ENCODE measurements at places on chromosomes 11 and 22.

DNA sequence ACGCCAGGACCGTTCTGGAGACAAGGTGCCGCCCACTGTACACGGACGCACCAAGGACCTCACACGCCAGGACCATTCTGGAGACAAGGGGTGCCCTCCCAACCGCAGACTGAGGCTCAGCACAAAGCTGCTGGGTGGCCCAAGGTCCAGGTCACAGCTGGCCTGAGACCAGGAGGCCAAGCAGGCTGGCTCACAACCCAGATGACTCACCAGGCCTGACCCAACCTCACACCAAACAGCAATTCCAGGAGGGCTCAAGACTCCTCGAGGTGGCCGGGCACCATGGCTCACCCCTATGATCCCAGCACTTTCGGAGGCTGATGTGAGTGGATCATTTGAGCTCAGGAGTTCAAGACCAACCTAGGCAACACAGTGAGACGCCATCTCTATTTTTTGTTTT, 14.8 kb downstream of the BRD1 start:
- no peak for DNase-seq

DNA sequence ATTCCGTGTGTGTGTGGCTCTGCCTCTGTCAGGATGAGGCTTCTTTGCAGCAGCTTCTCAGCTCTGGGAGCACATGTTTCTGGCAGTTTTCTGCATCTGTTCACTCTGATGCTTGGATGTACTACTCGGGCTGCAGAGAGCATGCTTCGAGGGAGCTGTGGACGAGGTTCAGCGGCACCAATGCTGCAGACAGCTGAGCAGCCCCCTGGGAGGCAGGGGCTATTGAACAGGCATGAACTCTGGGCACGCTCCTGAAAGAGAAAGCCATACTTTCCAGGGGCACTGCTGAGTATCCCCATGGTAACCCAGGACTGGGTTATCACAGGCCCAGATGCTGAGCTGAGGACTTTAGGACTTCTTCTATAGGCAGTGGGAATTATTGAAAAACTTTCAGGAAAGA, 33.8 kb downstream of the ADAMTS8 start:
- DNase-seq: no peak

DNA sequence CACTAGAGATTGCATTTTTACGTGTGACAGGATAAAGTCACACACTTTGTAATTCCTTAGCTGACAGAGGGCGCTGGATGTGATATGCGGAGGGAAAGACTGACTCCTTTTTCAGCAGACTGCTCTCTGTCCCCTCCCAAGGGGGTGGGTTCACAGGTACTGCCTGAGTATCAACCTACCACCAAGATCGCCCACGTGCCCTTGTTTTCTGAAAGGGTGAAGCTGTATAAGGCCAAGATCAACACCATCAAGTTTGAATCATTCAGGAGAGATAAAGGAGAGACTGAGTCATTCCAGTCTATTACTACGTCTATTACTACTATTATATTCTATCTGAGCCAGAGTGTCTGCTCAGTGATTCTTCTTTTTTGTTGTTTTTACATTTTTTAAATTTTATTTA, 30.7 kb downstream of the BUD13 start:
- no peak for DNase-seq

DNA sequence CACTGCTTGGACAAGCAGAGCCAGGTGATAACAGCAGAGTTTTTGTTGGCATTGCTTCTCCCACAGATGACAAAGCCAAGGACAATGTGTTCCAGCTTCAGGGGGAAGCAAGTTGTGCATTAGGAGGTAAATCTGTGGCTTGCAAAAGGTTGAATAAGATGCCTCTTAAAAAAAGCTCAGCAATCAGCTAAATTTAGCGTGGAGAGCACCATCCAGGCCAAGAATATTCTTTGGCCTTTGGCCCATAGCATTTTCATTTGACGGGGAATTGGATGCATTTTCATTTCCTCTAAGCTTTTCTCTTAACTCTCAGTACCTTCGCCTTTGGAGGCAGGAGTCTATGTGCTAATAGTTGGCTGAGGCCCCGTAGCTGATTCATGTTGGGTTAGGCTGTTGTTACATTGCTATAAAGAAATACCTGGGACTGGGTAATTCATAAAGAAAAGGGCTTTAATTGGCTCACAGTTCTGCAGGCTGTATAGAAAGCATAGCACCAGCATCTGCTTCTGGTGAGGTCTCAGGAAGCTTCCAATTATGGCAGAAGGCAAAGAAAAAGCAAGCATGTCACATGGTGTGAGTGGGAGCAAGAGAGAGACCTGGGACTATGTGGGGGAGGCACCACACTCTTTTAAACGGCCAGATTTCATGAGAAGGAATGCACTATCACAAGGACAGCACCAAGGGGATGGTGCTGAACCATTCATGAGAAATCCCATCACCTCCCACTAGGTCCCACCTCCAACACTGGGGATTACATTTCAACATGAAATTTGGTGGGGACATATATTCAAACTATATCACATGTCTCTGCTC, 350.1 kb upstream of the C11orf87 start:
- no peak for DNase-seq

DNA sequence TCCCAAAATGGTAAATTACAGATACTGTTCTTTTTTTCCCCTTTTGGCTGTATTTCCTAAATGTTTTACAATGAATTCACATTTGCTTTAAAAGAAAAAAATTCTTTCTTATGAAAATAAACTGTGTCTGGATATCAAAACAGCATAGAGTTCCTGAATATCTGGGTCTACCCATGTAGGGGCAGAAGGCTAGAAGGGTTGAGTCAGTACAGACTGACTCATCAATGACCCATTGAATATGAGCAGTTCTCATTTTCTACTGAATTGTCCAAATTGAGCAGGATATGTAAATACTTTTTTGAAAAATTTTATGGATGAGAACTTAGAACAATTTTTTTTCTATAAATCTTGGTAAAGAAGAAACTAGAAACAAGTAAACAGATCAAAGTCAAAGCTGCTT, 16.3 kb upstream of the C11orf87 start:
- no peak for DNase-seq

- DNase-seq: peak; percentile 2
Observed at GRCh38 chr11:57248780-57249383, 11.8 kb upstream of the APLNR start.

GRCh38 chr11:30635401-30635989, 49.3 kb upstream of the MPPED2 start:
- DNase-seq: peak; percentile 47

- DNase-seq: no peak
Observed at GRCh38 chr11:113615098-113615497, 91.0 kb downstream of the TMPRSS5 start.

DNA sequence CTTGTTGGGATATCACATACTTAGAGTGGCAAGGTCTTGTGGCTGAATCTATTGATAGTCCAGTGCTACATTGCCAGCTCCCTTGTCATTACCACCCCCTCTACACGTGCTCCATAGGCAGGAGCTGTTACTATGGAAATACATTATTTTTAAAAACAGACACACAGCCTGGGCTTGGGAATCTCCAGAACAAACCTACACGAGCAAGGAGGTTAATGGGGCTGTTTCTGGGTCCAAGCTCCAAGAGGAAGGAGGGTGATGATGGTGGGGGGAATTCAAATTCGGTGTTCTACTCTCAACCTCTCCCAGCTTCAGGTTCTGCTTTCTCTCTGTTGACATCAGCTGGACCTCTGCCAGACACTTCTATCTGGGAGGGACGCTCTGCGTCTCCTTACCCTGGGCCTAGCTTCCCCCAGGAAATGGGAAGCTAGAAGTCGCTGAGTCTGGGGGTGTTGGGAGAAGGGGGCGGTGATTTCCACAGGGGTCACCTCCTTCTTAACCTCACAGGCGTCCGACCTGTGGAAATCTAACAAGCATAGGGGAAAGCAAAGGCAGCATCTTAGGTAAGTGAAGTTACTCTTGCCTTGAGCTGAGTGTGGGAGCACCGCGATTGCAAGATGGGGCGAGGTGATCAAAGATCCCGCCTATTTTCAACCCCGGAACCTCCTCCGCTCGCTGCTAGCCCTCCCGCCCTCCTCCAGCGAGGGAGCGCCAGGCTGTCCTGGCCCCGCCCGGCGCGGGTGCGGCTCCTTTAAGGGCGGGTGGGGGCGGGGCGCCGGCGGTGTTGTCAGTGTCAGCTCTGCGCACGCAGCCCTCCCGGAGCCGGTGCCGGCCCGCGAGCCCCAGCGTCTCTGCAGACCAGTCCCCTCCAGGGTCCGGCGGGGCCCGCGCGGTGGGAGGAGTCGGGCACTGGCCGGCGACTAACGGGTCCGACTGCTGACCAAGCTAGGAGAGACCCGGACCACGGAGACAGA, at the start of gene C2CD2L:
TSS of gene C2CD2L (plus strand) at position 781 of the 974 bp plus-strand sequence. CDS start 398 bp downstream, outside the sequence.
- DNase-seq: peak; percentile 91

GRCh38 chr22:44538051-44538450, 40.0 kb upstream of the RTL6 start:
- no peak for DNase-seq

- no peak for DNase-seq
Observed at GRCh38 chr11:46633291-46634217, 16.2 kb downstream of the ATG13 start.

- no peak for DNase-seq
Observed at GRCh38 chr22:42217752-42218280, 52.6 kb downstream of the TCF20 start.

GRCh38 chr11:124190298-124191139, 7.4 kb downstream of the OR10D3 start:
- DNase-seq: no peak

GRCh38 chr11:83990160-83990733, 704.1 kb upstream of the CCDC90B start:
- DNase-seq: no peak

DNA sequence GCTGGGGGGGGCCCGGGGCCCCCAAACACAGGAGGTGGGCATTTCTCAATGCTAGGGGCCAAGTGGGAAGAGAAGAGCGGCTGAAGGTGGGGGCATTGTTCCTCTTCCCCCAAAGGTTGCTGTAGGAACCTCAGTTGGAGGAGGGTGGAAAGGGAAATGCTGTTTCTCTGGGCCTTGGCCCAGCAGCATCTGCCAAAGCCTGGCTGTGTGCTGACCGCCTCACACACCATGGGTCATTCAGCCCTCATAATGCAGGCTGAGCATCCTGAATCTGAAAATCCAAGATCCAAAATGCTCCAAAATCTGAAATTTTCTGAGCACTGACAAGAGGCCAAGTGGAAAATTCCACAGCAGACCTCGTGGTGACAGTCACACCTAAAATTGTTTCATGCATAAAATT, 49.0 kb upstream of the BID start:
- DNase-seq: no peak

DNA sequence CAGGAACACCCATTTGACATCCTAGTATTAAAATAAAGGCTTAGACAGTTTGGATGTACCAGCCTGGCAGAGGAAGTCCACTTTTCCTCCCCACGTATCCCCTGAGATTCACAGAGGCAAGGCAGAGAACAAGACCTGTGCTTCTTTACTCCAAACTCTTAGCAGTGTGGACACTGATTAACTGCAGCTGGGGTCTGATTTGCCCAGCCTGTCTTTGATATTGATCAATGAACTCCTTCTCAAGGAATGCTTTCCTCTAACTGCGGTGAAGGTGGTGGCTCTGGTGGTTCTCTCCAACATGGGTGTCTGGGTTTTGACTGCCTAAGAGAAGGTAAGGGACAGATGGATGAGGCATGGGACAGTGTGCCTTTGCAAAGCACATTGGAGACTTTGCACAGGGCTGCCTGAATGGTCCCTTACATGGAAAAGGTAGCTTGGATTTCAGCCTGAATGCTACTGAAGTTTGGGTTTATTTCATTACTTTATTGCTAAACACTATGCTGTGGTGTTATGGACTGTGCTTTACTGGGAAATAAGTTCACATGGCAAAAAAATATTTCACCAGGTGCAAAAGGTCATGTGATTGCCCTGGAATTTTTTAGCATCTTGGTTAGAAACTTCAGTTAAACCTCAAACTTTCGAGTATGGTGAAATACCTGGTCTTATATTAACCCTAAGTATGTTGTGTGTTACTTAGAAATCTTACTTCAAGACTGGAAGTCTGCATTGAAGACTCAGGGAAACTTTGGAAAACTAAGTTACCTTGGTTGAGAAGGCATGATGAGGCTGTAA, 1.8 kb downstream of the GAS2 start:
- no peak for DNase-seq

- peak; percentile 86 for DNase-seq
Observed at GRCh38 chr11:30488304-30488998, 97.7 kb downstream of the MPPED2 start.

- DNase-seq: no peak
Observed at GRCh38 chr11:30316237-30316636, 6.7 kb upstream of the ARL14EP start.

- DNase-seq: no peak
Observed at GRCh38 chr22:31279327-31279669, 13.0 kb downstream of the PIK3IP1 start.

DNA sequence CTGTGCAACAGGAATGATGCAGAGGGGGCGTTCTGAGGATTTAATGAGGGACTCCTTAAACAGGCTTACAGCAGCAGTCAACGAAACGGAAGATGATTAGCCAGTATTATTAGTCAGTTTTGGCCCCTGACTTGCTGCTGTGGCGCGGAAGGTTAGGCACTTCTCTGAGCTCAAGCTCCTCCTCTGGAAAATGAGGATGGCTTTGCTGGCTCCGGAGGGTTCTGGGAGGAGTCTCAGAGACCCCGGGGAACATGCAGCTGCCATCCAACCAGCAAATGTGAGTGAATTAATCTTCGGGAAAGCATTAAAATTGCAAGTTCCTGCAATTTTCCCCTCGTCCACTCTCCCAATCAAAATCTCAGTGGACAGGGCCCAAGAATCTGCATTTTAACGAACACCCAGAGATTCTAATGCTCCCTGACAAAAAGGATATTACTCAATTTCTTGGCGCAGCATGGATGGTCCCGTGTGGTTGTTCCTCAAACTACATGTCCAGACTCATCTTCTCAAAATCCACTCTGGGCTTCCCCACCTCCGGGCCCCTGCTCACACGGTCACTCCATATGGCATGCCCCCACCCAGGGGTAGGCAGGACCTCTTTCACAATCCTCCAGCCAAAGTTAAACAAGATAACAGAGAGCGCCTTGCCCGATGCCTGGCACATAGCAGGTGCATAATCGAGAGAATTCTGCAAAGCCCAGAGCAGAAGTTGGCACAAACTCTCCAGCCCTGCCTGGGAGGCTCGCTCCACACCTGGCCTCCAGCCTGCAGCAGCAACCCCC, 6.4 kb downstream of the ELFN2 start:
- DNase-seq: no peak

DNA sequence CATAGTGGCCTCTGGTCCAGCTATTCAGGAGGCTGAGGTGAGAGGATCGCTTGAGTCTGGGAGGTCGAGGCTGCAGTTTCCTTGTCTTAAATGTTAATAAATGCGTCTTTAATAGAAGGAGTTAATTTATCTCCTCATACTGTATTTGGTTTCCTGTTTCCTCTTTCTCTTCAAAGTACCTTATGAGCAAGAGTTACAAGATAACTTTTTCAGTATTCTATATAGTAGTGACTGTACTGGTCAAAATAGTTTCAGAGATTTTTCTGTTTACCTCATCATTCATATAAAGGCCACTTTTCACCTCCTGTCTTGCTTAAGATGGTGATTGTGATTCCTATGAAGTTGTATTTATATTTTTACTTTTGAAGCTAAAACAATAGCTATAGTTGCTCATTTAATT, 50.9 kb downstream of the MCAM start:
- DNase-seq: no peak
